ENCODE measurements at places on chromosomes 3 and 15.

- DNase-seq, result peak; percentile 64
Observed at GRCh38 chr3:128993461-128994172, at the start of gene CFAP92. Gene CFAP92, minus strand, starts transcription at chr3:128994076. Its CDS starts 772 bp downstream, at chr3:128993304.

- no peak for DNase-seq
Observed at GRCh38 chr3:177973241-177973840, 562.9 kb upstream of the KCNMB2 start.

- DNase-seq, result no peak
Observed at GRCh38 chr3:55634345-55634744, 147.2 kb upstream of the WNT5A start.

DNA sequence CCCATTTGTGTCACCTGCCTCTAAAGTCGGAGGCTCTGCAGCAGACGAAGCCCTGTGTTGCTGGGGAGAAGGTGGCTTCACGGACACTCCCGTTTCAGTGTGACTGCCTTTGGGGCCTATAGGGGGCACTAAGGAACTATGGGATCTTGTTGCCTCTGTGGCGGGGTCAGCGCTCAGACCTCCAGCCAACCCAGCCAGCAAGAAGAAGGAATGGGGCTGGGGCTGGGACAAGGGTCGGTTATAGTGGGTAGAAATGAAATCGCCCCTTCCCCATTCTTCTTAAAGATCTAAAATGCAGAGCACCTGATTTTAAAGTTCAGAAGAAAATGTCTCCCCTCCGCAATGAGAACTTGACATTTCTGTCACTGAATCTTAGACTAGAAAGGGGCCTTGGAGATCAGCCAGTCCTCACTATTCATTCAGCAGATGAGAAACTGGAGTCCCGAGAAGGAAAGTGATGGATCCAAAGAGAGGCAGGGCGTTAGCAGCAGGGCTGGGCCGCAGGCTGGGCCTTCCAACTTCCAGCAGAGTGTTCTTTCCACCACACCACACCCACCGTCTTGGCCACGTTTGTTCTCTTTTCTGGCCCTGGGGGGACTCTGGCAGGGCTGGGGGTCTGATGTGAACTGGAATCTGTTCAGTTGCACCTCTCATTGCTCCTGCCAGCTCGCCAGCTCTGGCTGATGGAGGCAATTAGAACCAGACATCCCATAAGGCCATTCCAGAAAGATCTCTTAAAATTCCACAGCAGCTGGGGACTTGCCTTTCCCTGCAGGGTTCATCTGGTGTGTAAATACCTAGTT lies 195.4 kb downstream of the OPA1 start:
- DNase-seq, result peak; percentile 68

DNA sequence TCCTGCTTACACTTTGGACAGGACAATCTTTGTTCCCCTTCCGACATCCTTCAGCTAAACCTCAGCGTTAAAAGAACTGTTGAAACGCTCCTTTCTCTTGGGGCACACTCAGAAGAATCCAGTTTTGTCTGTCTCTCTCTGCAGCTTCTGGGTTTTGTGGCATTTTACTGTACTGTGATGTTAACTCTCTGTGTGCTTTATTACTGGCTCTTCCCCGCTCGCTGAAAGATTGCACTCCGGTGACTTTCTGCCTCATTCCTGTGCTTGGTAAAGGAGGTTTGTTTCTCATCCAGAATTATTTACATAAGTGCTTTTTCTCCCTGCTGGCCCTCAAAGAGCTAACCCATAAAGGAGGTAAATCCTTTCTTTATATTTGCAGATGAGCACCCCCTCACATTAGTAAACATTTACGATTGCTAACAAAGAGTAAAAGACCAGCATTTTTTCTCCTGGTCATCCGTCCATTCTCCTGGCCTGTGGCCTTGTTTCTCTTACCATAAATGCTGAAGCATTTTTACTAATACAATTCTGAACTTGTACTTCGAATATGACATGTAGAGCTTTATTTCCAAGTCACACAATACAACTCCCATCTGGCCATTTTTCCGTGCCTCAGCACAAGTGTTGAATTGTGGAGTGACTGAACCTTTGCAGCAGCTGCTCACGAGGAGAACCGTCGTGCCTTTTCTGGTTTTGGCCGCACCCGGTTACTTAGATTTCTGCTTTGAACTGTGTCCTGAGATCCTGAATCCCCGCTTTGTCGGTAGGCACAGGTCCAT lies 69.3 kb upstream of the RPL35A start:
- no peak for DNase-seq

GRCh38 chr15:77239882-77240608 lies 169.1 kb upstream of the TSPAN3 start:
- no peak for DNase-seq

- no peak for DNase-seq
Observed at GRCh38 chr3:158918451-158918850, 116.6 kb downstream of the MFSD1 start.

DNA sequence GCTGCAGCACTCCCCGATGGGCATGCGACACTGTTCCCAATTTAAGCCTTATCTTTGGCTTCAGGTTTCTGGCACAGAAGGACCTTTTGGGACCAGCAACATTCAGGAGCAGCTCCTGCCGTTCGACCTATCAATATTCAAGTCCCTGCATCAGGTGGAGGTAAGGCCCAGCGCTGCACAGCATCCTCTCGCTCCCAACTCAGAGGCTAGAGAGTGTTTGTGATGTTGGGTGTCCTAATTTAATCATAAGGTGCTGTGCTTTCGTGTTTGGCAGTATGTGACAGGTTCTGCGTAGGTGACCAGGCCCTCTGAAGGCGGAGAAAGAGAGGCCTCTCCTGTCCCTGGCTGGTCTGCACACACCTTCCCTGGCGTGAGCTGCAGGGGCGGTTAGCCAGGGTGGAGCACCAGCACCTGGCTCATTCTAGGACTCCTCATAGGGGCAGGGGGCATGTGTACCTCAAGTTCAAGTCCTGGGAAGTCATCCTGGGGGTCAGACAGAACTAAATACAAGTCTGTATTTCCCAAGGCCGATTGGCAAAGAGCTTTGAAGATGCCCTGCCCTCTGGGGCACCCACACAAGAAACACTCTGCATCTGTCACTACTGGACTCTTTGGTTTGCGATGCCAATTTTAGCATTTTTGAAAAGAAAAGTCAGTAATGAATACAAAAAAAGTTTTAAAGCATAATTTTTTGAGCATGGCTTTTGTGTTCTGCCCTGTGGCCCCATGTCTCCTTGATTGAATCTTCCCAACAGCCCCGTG lies 17.0 kb downstream of the NISCH start:
- DNase-seq, result no peak
